Urinary bladder (tissue), 4 donors: ENCODE measurements at places on chromosomes 6 and 20. TPM values are rescaled to one million over a fixed set of nuclear protein-coding genes. Genes with fewer than 3 reads are reported as not detected.

The TUBB1 gene
- 0.05 TPM for polyA plus RNA-seq

The ZBTB12 gene
- 10.1 TPM for polyA plus RNA-seq

- no peak for DNase-seq
Observed at GRCh38 chr6:149534742-149535141, 11.1 kb downstream of the PPIL4 start.

- DNase-seq = no peak
Observed at GRCh38 chr6:121652726-121653623, 217.5 kb downstream of the GJA1 start.

DNA sequence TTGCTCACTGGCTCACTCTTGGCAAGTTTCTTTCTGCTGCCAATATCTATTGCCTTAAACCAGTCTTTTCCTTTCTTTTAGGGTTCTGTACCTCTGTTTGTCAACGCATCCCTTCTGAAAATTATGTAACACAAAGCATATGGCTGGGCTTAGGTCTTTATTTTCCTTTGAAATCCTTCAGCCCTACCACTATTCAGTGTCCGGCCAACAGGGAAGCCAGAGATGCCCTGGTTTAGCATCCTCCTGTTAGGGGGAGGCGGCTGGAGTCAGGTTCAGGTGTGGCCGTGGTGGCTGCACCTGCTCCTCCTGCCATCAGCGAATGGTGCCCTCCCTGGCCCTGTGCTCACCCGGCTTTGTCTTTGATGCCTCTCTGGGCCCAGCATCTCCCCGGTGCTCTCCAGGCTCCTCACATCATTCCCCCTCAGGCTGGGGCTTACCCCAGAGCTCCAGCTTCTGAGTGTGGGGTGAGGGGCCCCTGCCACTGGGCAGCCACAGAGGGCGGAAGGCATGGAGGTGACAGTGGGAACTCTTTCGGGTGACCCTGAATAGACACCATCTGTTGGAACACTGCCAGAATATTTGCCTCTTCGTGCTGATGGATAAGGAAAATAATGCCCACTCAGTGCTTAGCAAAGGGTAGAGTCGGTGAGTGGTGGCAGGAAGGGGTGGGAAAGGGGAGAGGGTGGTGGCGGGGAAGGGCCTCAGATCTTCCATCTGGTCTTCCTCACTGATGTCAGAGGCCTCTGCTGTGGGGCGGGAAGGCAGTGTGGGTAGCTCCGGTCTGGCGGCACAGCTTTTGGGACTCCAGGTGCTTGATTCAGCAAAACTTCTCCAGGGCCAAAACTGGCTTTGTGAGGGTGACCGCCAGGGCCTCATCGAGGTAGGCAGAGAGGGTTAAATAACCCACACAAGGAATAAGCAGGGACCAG is 97.2 kb downstream of the DACT2 start:
- DNase-seq = no peak

DNA sequence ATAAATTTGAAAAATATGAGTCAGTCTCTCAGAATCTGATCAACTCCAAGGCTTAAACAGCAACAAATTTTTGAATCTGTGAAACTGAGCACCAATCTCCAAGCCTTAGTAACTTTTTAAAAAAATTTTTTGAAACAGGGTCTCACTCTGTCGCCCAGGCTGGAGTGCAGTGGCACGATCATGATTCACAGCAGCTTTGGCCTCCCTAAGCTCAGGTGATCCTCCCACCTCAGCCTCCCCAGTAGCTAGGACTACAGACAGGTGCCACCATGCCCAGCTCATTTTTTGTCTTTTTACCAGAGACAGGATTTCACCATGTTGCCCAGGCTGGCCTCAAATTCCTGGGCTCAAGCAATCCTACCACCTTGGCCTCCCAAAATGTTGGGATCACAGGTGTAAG is 207.9 kb upstream of the TCF21 start:
- no peak for DNase-seq

DNA sequence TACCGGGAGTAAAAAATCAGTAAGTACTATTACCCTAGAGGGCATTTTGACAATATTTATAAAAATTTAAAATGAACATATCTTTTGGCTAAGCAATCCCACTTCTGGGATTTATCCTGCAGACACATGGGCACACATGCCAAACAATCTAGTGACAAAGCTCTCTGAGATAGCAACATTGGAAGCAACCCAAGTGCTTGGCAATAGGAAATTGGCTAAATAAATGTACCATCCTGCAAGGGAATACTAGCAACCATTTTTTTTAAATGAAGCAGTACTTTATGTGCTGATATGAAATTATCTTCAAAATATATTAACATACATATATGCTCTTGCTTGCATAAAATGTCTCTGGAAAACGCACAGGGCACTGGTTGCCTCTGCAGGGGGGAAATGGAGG is 133.8 kb downstream of the SNX5 start:
- no peak for DNase-seq

DNA sequence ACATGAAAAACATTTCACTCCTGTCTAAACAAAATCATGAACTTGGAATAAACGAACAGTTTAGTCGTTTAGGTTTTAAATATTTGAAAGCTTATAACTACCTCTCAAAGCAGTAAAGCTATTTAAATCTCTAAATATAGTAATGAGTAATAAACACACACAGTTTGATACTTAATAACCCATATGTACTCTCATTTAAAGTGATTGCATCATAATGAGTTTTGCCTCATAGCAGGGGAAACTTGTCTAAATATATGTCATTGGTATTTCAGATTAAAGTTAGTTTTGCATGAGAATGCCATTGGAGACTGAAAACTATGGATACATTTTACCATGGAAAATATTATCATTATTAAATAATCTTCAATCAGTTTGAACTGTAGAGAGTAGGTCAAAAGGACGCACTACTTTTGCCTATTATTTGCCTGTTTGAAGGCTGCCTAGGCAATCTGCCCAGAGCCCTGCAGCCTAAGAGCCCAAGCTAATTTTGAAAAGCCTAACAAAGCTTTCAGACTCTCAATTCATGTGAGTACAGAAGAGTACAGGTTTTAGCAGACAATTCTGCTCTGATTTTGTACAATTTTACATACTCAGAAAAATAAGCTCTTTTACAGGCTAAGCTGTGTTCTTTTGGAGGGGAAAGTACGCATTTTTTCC is 632.8 kb downstream of the HACE1 start:
- no peak for DNase-seq

DNA sequence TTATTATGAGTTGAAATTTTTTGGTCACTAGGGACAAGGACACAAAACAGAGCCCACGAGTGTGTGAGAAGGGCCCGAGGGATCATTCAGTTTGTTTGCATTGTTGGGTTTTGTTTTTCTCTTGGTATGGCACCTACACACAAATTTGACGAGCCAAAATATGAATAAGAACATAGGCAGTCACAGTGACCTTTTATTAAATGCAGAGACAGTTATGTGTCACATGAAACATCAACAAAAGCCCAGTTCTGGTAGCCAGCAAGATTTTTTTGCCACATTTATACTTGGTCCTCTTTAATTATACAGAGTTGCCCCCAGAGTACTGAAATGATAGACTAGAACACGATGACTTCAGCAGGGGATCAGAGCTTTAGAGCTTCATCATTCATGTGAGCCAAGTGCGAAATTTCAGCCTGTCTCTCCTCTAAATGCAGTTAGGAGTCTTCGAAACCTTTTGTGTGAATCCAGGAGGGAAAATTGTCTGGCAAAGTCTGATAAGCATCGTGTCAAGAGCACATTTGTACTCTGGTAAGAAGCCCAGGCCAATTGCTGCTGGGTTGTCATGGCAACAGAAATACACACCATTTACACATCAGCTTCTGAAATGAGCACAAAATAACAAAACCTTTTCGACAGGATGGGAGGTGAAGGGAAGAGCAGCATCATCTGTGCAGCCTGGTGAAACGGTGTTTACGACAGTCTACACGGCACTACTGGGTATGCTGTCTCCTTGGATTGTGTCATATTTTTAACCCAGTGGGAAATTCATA is 79.2 kb upstream of the RIPOR2 start:
- peak; percentile 51 for DNase-seq

DNA sequence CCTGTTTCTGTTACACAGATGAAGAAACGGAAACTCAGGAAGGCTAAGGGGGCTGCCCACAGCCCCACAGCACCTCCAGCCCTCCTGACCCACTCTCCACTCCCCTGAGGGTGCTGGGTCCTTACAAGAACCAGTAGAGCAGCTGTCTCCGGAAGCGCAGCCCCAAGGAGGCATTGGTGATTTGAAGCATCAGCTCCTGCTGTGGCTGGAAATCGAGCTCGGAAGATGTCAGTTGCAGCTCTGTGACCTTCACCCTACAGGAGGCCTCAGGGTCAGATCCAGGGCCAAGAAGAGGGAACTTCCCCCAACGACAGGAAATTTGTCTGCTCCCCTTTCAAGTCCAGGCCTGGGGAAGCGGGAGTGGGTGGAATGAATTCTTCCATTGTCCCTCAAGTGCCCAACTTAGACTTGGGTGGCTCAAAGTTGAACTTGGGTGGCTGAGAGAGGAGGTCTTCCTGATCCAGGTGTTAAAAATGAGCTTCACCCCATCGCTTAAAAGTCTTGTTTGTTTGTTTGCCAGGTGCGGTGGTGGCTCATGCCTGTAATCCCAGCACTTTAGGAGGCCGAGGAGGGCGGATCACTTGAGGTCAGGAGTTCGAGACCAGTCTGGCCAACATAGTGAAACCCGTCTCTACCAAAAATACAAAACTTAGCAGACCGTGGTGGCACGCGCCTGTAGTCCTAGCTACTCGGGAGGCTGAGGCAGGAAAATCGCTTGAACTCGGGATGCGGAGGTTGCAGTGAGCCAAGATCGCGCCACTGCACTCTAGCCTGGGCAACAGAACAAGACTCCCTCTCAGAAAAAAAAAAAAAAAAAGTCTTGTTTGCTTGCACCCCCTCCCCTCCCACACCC is 1.9 kb downstream of the PLTP start:
- no peak for DNase-seq

GRCh38 chr20:57507477-57507876 is 17.5 kb downstream of the CTCFL start:
- DNase-seq = no peak

- no peak for DNase-seq
Observed at GRCh38 chr6:22053391-22053997, 243.3 kb downstream of the PRL start.

DNA sequence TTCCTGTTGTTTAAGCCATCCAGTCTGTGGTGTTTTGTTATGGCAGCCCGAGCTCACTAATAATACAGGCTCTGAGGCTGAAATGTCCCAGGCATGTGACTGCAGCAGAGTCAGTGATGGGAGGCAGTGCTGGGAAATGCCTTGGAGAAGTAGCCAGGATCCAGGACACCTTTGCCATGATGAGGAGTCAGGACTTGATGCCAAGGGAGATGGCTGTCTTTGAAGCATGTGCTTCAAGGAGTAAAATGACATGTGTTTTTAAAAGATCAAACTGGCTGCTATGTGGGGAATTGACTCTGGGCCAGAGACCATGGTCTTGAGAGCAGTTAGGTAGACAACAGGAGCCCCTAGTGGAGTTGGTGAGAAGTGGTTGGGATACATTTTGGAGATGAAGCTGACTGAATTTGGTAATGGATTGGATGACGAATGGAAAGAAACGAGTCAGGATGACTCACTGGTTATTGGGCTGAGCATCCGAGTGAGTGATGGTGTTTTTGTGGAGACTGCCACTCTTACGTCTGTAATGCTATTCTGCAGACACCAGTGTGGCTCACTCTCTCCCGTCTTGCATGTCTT is 322.2 kb downstream of the PLCB1 start:
- no peak for DNase-seq

GRCh38 chr6:44138717-44139350 is 11.5 kb downstream of the TMEM63B start:
- no peak for DNase-seq

GRCh38 chr6:133205304-133205703 is 35.9 kb upstream of the EYA4 start:
- DNase-seq = no peak
